ENCODE measurements at places on chromosomes 1 and 21.

DNA sequence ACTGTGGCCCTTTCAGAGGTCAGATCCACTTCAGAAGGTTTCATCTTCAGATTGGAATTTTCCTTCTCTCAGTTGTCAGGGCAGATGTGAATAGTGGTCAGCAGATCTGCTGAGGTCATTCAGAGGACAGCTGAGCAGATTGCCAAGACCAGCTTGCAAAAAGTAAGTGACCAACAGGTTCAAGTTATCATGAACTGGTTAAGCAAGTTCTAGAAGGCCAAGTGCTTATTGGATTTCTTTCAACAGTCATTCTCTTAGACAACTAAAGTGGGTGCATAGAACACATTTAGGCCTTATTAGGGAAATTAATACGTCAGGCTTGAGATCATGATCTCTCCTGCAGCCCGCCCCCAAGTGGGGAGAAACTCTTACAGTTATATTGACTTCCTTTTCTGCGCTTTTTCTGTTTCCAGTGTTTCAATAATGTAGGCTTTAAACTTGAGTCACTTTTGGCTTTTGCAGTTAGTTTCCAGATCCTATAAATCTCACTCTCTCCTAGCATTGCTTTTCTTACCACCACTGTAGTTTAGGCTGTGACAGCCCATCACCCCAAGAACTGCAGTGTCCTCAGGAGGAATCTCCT is 96.4 kb downstream of the C1orf21 start:
- DNase-seq, result peak; percentile 45

DNA sequence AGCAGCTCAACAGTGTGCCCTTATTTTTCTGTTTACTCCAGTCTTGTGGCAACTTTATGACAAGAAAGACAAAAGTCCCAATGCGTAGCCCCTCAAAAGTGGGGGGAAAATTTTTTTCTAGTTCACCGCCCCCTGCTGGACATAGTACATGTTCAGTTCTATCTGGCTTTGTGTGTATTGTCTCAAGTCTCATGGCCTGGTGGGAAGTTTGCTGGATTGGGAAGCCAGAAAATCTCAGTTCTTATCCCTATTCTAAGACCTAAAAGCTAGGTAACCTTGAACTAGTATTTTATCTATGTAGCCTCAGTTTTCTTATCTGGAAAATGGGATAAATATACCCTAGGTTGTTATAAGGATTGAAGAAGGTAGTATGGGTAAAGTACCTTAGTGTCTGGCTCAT is 55.8 kb upstream of the LDLRAP1 start:
- no peak for DNase-seq

- DNase-seq, result no peak
Observed at GRCh38 chr1:170674239-170674638, 10.3 kb downstream of the PRRX1 start.

DNA sequence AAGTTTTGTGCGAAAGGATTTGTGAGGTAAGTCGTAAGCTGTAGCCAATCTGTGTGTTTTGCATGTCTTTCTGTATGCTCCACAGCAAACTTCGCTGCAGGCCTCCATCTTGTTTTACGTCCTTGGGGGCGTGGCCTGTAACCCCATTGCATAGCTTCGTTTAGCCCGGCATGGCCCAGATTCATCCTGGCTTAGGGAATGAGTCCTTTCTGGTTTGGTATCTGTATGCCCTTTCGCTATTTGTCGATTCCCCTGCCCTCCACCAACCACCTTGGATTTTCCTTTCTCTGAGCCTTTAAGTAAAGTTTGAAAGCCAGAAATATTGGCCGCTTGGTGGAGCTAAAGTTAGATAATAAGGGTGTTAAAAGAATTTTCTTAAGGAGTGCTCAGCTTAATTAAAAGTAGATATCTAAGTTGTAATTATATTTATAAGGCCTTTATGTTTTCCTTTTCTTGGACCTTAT is 1.1 kb downstream of the THEM4 start:
- peak; percentile 9 for DNase-seq

All from HFFc6 (cell line).